HFF-Myc (cell line): ENCODE measurements at places on chromosomes 3 and 15.

DNA sequence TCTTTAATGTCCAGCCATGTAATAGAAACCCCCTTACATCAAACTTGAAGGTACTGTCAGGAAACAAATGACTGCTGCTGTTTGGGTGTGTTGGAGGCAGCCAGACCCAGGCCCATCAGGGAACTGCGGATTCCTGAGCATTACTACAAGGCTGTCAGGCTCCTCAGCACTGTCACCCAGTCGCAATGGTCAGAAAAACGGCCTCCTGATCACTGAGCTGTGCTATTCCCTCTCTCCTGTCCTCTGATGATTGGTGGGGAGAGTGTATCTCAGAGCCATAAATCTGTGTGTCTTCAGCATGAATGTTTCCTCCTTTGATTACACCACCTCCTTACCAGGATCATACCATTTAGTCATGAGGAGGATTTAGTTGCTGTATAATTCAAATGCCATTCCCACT lies 135.2 kb upstream of the GADL1 start:
- no peak for DNase-seq

GRCh38 chr15:68843425-68844311 lies 23.0 kb upstream of the ANP32A start:
- DNase-seq, result no peak

DNA sequence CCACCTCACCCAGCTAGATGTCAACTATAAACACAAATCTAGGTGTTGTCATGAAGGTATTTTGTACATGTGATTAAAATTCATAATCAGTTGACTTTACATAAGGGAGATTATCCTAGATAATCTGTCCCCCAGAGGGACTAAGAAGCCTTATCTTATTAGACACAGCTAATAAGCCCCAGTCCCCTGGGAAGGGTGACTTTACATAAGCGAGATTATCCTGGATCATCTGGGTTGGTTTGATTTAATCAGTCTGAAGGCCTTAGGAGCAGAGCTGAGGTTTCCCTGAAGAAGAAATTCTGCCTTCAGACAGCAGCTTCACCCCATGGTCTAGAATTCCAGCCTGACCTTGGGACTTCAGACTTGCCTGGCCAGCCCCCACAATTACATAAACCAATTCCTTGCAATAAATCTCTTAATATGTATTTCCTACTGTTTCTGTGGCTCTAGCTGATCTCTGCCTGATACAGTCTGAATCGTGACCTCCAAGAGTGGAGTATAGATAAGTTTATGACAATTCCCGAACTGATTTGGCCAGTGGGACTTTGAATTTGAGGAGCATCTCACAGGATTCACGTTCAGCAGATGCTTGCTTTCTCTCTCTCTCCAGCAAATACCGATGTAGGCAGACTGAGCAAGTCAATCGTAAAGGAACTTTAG lies 66.5 kb downstream of the MRPL46 start:
- DNase-seq, result no peak

DNA sequence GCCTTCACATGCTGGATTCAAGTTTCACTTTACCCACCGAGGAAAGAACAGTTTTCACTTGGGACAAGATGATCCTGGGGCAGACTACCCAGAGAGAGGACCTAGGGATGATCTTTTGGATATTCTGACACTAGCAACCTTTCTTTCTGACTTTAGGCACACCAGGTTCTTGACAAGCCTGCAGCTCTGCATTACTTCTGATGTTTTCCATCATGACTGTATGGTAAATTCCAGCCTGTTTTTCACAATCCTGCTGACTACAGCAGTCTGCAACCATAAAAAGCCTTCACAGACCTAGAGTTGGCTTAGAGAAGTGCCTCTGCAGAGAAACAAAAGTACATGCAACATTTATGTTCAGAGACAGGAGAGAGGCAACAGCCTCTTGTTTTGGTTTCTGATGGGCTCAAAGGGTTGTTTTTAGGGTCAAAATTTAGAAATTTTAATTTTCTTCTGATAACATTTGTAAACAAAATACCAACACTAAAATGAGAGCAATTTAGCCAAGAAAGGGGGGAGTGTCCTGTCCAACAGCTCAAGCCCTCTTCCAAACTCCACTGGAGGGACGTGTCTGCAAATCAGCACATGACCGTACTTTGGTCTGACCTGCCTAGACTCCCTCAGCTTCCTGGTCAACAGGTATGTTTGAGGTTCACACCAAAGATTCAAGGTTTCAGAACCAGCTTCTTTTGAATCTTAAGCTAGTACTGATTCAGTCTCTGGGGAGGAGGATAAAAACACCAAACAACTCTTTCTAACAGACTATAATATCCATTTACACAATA lies 799 bp downstream of the ABI3BP start:
- no peak for DNase-seq
